ENCODE measurements at places on chromosomes 2 and 18. TPM values are rescaled to one million over a fixed set of nuclear protein-coding genes. Genes with fewer than 3 reads are reported as not detected.
A peak's percentile ranks its signal among the peaks of the same experiment; 100 is the strongest.

The CLEC4F gene
- polyA plus RNA-seq = not detected

The TXNDC2 gene
- polyA plus RNA-seq = not detected

DNA sequence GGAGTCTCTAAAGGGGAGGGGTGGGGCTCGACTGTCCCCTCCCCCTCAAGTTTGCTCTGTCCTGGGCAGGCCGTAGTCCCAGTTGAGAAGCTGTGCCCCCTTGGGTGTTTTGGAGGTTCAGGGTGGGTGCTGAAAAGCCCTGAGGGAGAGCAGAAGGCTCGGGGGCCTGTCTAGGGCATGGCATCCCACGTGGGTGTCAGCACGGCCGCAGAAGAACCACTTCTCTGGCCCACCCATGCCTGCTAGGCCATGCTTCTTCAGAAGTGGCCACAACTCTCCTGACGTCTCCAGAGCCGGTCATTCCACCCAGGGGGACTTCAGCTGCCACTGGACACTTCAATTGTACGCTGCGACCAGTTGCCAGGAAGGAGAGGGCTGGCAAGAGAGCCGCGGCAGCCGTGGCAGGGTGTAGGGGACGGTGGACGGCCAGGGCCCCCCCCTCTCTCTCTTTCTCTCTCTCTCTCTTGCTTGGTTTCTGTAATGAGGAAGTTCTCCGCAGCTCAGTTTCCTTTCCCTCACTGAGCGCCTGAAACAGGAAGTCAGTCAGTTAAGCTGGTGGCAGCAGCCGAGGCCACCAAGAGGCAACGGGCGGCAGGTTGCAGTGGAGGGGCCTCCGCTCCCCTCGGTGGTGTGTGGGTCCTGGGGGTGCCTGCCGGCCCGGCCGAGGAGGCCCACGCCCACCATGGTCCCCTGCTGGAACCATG lies at the start of gene INPP5D:
Gene INPP5D (plus strand): TSS at position 546 of the 704 bp plus-strand sequence. CDS start 137 bp downstream, at position 683.
- peak; percentile 87 for DNase-seq

- DNase-seq = no peak
Observed at GRCh38 chr18:25229081-25229480, 122.9 kb downstream of the ZNF521 start.

- no peak for DNase-seq
Observed at GRCh38 chr2:219731173-219731572, 103.7 kb downstream of the SLC4A3 start.

DNA sequence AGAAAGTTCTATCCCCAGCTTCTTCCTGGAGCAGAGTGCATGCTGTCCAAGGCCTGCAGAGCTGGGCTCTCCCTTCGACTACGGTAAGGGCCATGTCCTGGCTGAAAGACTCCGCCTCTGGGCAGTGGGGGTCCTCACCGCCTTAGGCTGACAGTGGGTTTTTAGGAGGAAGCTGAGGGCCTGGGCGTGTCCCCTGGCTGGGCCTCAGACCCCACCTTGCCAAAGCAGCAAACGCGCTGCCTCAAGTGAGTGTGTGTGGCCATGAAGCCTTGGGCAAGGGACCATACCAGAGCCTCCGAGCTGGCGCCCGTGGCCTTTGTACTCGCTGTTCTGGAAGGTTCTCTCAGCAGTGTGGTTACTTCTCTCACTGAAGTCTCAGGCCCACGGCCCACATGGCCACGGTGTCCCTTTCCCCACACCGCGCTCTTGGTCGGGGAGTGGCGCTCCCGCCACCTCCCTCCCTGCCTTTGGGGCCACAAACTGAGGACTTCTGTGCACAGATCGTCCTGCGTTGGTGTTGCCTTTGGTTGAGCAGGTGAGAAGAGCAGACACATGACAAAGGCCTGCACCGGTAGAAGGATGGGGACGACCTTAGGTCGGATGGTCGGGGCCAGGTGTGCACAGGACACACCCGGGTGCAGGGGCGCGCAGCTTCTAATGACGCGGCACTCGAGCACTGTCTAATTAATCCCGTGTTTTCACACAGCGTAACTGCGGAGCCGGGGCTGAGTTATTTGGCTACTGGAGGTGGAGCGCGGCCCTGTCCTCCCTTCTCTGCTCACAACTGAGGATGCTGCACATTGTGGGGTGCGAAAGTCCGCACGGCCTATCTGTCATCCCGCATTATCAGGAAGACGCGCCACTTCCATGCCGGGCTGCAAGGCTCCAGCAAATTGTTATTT lies 121.6 kb downstream of the PTGR3 start:
- DNase-seq = peak; percentile 8

Data from naive thymus-derived CD8-positive, alpha-beta T cell (primary cell).